ENCODE measurements at places on chromosomes 12 and 14.

- DNase-seq: peak; percentile 37
These were observed 197.2 kb upstream of the PLEKHG7 start for GRCh38 chr12:92505254-92506231.

DNA sequence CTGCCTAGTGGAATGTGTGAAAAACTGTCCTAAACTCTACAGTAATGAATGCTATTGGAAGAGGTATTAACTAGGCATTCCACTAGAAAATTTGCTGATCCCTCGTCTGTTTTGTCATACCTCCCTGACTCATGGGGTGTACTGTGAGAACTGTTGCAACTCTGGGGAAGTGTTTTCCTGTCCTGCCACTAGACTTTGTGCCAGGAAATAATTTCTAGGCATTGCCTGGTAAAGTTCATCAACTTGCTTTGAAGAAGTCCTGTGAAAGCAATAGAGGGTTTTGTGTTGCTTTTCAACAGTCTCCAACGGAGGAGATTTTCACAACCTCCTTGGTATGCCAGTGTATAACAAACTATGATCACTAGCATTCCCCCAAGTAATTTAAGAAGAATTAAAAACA lies 139.9 kb downstream of the AKAP6 start:
- DNase-seq: no peak

- no peak for DNase-seq
These were observed 313.5 kb upstream of the RGS6 start for GRCh38 chr14:71618716-71619115.

DNA sequence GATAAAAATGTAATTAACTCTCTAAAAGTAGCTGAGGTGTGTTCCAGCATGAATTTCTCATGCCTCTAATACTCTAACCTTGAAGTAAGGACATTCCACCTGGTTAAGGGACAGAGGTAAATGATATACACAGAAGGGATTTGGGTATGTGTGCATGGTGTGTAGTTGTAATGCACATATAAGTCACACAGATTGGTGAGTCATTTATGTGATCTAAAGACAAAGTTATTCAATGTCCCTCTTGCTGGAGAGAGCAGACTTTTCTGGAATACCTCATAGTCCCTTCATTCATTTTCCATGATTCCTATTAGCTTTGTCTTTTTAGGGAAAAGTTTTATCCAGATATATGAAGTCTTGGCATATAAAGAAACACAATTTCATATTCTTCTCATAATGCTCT lies 234.9 kb downstream of the SNAPC1 start:
- no peak for DNase-seq

DNA sequence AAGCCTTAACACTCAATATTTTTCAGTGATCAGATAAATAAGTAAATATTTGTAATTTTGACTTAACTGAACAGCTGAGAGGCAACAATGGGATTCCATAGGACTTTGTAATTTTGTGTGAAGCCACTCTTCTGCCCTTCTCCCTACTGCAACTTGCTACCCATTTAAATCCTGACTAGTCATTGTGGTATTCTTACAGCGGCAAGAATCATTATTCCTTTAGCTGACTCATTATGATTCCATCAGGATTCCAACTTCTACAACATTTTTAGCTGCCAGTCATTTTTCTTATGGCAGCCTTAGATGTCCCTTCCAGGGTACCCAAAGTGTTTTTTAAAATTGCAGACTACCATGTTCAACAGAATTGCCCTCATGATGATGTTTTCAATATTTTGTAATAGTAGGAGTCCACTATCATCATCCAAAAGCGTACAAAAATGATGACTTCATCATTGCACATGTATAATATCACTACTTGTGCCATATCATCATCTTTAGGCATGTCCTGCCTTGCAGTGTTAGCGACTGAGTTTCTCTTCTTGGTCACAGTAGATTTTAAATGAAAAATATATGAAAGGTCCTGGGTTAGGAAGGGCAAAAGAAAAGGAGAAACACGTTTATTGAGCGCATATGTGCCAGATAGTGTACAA lies 5.1 kb upstream of the MAGOHB start:
- DNase-seq: no peak

DNA sequence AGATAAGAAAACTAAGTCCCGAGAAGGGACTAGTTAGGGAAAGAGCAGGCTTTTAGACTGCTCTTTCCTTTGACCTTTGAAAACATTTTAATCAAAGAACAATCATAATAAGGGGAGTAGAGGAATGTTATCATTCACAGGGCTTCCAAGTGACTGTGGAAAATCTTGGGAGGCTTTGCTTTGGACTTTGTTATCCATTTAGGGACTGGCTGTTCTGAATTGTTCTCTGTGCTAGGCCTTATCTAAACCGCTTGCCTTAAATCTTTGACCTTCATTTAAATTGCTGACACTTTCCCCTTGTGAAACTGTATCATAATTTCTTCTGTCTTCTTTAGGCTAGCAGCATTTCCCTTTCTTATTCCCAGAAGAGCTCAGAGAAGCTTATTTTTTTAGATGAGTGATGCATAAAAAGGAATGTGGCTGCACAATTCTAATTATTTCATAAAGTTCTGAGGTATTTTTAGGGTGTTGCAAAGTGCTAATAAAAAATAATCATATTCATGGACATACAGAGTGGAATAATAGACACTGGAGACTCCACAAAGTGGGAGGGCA lies 9.5 kb upstream of the CALM1 start:
- DNase-seq: no peak

- DNase-seq: no peak
These were observed 142.1 kb downstream of the MED13L start for GRCh38 chr12:116135209-116135930.

- DNase-seq: no peak
These were observed 48.3 kb downstream of the TMCC3 start for GRCh38 chr12:94602024-94602423.

- DNase-seq: no peak
These were observed 218.2 kb downstream of the ASCL1 start for GRCh38 chr12:103175625-103176024.

DNA sequence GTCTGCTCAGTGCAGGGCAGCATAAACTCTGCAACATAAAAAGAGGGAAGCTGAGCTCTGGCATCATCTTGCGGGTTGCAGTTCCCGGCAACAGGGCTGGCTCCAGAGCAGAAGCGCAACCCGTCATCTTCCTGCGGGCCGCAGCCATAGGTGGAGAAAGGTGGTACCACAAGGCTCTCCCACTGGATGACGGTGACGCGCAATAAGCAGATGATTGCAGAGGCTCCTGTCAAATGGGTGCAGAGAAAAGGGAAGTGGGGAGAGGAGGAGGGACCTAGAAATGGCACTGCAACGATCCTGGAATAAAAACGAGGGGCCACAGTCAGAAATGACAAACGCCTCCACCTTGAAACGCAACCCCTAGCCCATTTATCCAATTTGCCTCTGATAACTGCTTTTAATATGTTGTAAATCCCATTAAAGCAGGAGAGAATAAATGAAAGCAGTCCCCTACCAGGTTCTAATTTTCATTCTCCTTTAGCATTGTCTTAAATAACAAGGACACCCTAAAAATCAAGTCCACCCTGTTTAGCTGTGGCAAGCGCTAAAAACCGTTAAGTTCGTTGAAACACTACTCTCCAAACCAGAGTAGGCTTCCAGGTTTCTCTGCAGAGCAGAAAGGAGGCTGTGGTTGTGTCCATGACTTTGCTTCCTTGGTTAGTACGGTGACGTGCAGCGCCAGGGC lies 30.9 kb upstream of the TUBA1C start:
- DNase-seq: no peak

DNA sequence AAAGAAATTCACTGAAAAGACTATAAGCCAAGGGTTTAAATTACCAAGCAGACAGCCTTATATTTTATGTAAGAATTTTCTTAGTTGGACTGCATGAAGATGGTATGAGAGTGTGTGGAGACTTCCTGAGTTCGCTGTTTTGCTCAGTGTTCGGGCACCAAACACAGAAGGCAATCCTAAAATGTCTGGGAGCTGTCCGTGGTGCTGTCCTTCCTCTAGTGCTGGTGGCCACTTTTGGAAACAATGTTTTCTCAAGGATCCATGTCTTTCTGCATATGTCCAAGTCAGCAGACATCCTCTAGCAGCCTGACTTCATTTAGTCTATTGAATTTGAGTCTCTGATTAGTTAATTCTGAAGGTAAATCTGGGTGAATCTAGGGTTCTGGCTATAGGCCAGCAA lies 135.8 kb downstream of the SLC8A3 start:
- peak; percentile 7 for DNase-seq

DNA sequence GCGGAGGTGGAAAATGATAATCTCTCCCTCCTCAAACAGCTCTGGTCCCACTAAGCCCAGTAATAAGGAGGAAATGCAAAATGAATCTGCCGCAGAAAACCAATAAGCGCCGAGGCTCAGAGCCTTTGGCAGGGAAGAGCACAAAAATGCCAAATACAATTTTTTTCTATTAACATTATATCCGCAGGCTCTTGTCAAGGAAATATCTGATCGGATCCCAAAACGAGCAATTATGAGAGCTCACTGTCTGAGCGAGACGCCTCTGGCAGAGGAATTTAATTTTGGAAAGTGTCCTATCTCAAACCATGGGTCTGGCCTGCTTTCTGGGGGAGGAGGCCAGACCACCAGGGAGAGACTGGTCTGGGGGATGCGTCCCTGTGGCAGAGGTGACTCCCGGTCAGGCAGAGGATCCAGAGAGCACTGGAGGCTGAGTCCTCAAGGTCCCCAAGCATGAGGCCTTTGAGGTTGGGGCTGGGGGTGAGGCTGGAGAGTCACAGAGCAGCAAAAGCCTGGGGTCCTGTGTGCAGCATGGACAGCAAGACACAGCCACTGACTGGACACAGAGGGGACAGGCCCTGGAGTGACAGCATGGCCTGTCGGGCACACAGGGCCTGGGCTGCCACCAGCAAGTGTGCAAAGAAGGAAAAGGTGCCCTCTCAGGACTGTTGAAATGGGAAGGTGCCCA lies 342.8 kb upstream of the SFSWAP start:
- DNase-seq: no peak

DNA sequence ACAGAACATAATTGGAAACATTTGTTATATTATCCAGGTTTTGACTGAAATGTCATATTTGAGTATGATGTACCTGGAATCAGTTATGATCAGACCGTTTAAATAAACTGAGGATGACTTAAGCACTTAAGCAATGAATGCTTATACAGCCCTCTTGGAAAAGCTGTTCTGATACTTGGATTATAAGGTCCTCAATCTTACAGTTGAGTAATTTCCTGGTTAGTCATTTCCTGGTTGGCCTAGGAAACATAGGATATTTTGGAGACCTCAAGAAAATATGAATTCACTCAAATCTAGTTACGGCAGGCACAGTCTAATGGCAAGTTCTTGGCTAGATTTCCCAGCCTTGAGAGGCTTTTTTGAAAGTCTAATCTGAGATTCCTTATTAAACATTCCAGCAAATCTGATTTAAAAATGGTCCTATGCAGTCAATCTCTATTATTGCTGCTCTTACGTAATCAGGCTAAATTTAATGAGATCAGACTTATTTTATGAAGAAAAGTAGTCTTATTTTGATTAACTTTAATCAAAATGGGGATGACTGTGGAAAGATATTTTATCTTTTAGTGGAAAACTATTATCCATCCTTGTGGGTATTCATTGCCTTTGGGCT lies 447.2 kb downstream of the SNAPC1 start:
- DNase-seq: peak; percentile 4

GRCh38 chr12:26406391-26406790 lies 211.0 kb downstream of the SSPN start:
- DNase-seq: no peak

DNA sequence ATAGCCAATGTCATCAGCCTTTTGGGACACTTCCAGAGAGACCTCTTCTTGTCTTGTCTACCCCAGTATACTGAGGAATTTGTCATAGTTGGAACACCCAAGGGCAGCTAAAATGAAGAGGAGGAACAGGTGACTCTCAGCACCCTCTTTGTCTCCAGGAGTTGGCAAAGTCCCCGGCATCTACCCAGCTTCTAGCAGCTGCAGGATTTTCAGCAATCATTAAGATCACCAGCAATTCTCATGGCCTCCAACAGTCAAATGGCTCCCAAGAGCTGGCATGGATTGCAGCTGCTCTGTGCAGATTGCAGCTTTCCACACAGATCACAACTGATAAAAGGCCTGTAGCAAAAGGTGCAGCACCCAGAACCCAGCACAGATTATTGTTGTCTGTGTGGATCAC lies 32.9 kb downstream of the RERGL start:
- no peak for DNase-seq

- DNase-seq: no peak
These were observed 1.1 kb downstream of the AJUBA start for GRCh38 chr14:22981090-22981875.

GRCh38 chr14:32330351-32331111 lies 1.4 kb downstream of the AKAP6 start:
- DNase-seq: no peak

- no peak for DNase-seq
These were observed 7.3 kb downstream of the GPR68 start for GRCh38 chr14:91237219-91237618.

GRCh38 chr12:111410431-111411184 lies 4.9 kb downstream of the SH2B3 start:
- DNase-seq: no peak

GRCh38 chr14:48665077-48665784 lies 920.9 kb downstream of the RPS29 start:
- no peak for DNase-seq

DNA sequence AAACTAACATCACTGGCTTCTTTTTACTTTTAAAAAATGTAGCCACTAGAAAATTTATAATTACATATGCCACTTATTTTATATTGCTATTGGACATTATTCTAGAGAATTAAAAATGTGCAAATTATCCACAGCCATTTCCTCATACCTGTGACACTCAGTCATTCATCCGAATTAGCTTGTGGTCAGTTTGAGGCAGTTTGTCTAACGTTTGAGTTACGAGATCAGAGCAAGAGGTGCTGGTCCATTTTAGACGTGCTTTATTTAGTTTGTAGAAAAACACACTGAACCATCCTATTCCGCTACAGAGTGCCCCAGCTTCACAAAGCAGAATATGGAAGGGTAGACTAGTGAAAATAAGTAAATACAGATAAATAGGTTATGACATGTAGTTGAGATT lies 513.0 kb downstream of the NRXN3 start:
- DNase-seq: no peak

Data from smooth muscle cell of the brain vasculature (primary cell).